ENCODE measurements at places on chromosomes 16 and 17. TPM values are rescaled to one million over a fixed set of nuclear protein-coding genes. Genes with fewer than 3 reads are reported as not detected.
A peak's percentile ranks its signal among the peaks of the same experiment; 100 is the strongest.

DNA sequence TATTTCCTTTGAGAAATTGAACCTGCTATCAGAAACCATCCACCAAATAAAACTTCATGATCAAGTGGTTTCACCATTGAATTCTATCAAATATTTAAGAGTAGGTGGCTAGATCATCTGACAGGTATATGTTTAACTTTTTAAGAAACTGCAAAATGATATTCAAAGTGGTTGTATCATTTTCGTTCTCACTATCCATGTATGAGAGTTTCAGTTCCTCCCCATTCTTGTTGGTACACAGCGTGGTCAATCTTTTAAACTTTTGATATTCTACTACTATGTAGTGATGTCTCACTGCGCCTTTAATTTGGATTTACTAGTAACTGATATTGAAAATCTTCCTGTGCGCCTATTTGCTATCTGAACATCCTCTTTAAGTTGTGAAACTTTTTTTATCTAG, 163.7 kb downstream of the CYB561 start:
- no peaks in the 10 kb centered on the region for H3K4me1 ChIP-seq
- H3K27ac ChIP-seq = no peak overlapping the region
- no peaks in the 10 kb centered on the region for H3K36me3 ChIP-seq

Gene CNGB1
- 0.29 TPM for total RNA-seq

Gene NOD2
- total RNA-seq = 0.33 TPM

- no peaks in the 10 kb centered on the region for H3K4me1 ChIP-seq
- no peak overlapping the region for H3K4me3 ChIP-seq
- H3K27ac ChIP-seq = no peak overlapping the region
These were observed 16.7 kb downstream of the ASGR2 start for GRCh38 chr17:7097940-7098339.

DNA sequence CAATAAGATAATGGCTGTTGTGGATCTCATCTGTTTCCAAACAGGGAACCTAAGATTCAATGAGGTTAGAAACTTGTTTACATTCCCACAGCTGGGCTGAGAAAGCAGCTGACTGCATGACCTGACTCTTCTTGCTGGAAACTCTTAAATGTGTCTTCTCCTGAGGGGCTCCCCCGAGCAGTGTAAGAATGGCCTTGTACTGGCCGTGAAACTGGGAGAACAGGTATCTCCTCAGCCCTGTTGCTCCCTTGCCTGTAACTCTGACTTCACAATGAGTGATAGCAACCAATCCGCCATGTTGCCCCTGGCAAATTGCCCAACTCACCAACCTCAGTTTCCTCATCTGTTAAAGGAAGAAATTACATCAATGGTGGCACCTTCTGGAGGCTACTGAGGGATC, 59.1 kb upstream of the CCL2 start:
- no peaks in the 10 kb centered on the region for H3K27me3 ChIP-seq
- H3K27ac ChIP-seq = no peak overlapping the region
- DNase-seq = no peak
- H3K4me3 ChIP-seq = no peak overlapping the region

- no peaks in the 10 kb centered on the region for H3K27me3 ChIP-seq
- H3K27ac ChIP-seq = no peak within 1 kb of the TSS
- H3K36me3 ChIP-seq = no peaks in the 10 kb centered on the region
- DNase-seq = no peak
These were observed at the start of gene SLC5A11 for GRCh38 chr16:24845726-24846547. TSS of gene SLC5A11 (plus strand) at chr16:24845963. CDS start at chr16:24858644, 12,681 bp downstream.

Gene CD7
- 0.59 TPM for total RNA-seq

DNA sequence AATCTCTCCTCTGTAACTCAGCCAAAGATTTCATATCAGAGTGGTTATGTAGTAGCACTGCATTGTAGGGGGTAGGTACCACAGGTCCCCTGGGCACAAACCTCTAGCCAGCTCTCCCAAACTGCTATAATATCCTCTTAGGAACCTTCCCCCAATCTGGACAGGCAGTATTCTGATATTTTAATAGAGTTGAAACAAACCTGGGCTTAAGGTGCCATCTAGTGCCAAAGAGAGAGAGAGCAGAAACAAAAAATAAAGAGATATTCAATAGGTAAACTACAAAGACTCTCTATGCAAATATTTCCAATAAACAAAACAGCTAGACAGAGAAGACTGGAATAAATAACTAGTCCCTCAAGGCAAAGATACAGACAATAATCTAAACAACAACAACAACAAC, 1070.0 kb downstream of the CDH11 start:
- peak; percentile 43 for DNase-seq
- H3K27ac ChIP-seq = no peak overlapping the region
- H3K27me3 ChIP-seq = no peaks in the 10 kb centered on the region
- H3K4me3 ChIP-seq = no peak overlapping the region

Gene MPP3
- 6.6 TPM for total RNA-seq

DNA sequence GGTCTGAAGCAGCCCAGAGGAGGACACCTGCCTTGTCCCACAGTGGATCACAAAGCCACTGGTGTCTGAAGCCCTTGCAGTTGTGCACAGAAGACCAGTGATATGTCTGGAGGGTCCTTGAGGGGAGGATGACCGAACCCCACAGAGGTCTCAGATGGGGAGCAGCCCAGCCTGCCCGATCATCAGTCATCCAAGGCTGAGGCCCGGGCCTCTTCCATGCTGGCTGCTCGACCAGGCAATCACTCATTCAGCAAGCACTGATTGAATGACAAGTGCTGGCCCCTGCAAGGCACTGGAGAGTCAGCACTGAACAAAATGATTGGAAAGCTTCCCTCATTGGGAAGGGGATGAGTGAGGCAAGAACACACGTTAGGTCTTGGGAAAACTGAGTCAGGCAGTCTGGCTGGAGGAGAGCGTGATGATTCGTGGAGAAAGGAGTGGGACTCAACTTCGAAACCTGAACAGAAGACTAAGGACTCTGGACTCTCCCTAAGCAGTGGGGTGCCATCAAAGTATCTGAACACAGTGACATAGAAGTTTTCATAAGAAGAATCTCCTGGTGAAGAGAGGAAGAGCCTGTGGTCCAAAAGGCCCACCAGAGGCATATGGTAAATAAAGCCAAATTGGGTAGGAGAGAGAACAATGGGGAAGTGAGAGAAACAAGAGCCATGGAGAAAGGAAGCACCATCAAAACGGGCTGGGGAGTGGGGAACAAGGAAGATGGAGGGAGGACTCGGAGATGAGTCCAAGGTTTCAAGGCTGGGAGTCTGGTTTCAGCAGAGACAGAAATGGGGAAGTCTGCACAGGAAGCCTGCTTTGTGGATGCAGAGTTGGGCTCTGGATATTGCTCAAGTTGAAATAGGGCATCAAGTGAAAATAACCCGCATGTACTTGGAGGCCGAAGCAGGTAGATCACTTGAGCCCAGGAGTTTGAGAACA, 10.2 kb downstream of the PIK3R5 start:
- no peaks in the 10 kb centered on the region for H3K4me1 ChIP-seq
- DNase-seq = no peak
- H3K27ac ChIP-seq = no peak overlapping the region

DNA sequence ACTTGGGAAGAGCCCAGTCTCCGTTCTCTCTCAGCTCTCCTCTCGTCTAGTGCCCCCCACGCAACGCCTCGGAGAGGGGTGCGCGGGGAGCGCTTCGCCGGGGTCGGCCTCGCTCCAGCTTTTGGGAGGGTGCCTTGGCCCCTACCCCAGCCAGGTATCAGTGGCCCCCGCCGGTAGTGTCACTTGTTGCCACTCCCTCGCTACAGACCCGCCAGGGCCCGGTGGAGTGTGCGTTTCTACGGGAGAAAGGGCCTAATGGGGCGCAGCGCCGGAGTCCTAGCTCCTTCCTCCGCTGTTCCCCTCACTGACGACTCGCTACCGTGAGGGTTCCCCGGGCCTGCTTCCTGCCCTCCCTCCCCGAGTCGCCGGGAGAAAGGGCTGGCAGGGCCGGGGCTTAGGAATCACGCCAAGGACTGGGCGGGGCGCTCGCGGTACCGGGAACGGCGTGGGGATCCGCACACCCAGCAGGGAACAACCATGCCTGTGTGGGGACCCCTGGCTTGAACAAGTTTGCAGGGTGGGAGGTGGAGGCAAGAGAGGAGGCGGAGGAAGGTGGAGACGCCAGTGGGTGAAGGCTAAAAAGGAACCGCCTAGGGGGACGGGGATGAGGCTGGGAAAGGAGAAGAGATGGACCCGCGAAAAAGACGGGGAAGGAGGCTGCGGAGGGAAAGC, 997 bp upstream of the CDH11 start:
- peak overlapping the region; percentile 77 for H3K4me3 ChIP-seq
- DNase-seq = peak; percentile 76
- no peaks in the 10 kb centered on the region for H3K36me3 ChIP-seq
- no peaks in the 10 kb centered on the region for H3K4me1 ChIP-seq

Gene C17orf75
- 26.3 TPM for total RNA-seq

- no peaks in the 10 kb centered on the region for H3K27me3 ChIP-seq
- H3K27ac ChIP-seq = no peak overlapping the region
- no peaks in the 10 kb centered on the region for H3K36me3 ChIP-seq
- DNase-seq = no peak
These were observed 26.4 kb upstream of the RPL38 start for GRCh38 chr17:74177018-74177450.

DNA sequence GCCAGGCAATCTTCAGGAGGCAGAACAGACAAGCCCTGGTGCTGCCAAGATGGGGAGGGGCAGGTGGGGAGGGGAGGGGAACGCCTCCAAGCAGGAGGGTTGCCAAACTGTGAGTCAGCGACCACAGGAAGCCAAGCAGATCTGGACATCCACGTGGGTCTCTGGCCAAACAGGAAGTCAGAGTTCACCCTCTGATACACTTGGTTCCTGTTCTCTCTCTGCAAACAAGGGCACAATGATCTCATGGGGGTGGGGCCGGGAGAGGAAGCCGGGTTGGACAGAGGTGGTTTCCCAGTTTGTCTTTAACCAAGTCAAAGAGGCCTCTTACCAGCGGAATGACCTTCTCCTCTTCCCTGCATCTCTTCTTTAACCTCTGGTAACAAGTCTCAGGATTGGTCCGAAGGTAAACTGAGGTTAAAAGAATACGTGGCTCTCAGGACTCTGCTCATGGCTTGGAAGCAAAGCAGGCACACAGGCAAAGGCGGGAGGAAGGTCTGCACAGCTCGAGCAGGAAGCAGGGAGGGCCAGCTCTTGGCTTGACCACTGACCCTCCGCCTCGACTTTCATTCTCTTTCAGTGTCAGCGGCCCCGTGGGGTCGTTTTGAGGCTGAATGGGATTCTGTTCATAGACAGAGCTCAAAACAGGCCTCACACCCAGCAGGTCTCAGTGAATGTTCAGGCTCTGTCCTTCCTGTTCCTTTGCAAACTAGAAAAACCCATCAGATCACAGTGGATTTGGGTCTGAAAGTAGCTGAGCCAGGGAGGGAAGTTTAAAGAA, 32.9 kb downstream of the TK2 start:
- no peak overlapping the region for H3K4me3 ChIP-seq
- H3K36me3 ChIP-seq = no peaks in the 10 kb centered on the region
- peak; percentile 76 for DNase-seq
- H3K27me3 ChIP-seq = no peaks in the 10 kb centered on the region

DNA sequence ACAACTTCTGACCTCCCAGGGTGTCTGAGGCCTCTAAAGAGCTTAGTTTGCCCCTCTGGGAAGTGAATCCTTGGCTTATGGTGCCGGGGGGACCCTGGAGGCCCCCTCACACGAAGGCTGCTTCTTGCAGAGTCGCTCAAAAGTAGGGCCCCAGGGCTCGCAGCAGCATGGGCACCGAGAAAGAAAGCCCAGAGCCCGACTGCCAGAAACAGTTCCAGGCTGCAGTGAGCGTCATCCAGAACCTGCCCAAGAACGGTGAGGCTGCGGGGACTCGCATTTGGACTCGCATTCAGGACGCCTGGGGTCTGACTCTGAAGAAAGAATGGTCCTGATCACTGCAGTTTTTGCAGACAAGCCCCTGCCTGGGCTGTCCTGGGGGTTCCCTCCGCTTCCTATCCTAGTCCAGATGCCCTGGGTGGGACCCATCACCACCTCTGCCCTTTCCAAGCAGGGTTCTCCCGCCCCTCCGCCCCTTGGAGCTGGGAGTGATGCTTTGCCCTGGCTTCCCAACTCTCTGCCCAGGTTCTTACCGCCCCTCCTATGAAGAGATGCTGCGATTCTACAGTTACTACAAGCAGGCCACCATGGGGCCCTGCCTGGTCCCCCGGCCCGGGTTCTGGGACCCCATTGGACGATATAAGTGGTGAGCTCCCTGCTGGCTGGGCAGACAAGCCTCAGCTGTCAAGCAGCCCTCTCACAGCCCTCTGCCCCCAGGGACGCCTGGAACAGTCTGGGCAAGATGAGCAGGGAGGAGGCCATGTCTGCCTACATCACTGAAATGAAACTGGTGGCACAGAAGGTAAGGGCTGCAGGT, 698 bp downstream of the ACBD4 start:
- H3K27ac ChIP-seq = no peak overlapping the region
- no peaks in the 10 kb centered on the region for H3K36me3 ChIP-seq
- peaks cover 9% of the 10 kb centered on the region for H3K4me1 ChIP-seq
- H3K4me3 ChIP-seq = peak overlapping the region; percentile 78
- H3K27me3 ChIP-seq = no peaks in the 10 kb centered on the region

DNA sequence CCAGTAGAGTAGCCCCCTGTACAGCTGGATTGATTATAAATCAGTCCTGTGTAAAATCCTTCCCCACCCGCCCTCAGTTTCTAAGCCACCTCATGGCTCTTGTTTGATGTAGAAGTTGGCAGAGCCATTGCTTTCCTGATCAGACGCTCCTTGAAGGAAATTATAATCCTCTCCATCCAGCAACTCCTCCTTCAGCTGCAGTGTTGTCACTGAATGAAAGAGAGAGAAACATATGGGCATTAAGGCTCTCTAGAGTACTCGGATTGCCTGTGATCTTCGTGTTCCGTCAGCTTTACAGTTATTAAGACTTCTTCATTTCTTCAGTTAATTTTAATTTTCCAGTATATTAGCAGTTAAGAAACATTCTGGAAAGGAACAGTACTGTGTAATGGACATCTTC, 14.3 kb downstream of the NME2 start:
- no peak overlapping the region for H3K4me3 ChIP-seq
- no peaks in the 10 kb centered on the region for H3K27me3 ChIP-seq
- H3K4me1 ChIP-seq = no peaks in the 10 kb centered on the region
- no peak overlapping the region for H3K27ac ChIP-seq
- H3K36me3 ChIP-seq = peaks cover 62% of the 10 kb centered on the region

Gene MYH1
- not detected for total RNA-seq

Gene LRRC37A3
- total RNA-seq = 18.1 TPM

- H3K27ac ChIP-seq = no peak overlapping the region
- no peaks in the 10 kb centered on the region for H3K4me1 ChIP-seq
- no peaks in the 10 kb centered on the region for H3K27me3 ChIP-seq
- no peaks in the 10 kb centered on the region for H3K36me3 ChIP-seq
- no peak for DNase-seq
These were observed 287.4 kb downstream of the SLC39A11 start for GRCh38 chr17:72804949-72805707.
